ENCODE measurements at places on chromosomes 7 and 10.

- DNase-seq: no peak
Measured at GRCh38 chr7:158094046-158094445, 493.6 kb downstream of the PTPRN2 start.

GRCh38 chr10:108615576-108616320 lies 1307.6 kb downstream of the XPNPEP1 start:
- DNase-seq: no peak

GRCh38 chr7:88279323-88279722 lies 27.4 kb downstream of the STEAP4 start:
- DNase-seq: no peak

DNA sequence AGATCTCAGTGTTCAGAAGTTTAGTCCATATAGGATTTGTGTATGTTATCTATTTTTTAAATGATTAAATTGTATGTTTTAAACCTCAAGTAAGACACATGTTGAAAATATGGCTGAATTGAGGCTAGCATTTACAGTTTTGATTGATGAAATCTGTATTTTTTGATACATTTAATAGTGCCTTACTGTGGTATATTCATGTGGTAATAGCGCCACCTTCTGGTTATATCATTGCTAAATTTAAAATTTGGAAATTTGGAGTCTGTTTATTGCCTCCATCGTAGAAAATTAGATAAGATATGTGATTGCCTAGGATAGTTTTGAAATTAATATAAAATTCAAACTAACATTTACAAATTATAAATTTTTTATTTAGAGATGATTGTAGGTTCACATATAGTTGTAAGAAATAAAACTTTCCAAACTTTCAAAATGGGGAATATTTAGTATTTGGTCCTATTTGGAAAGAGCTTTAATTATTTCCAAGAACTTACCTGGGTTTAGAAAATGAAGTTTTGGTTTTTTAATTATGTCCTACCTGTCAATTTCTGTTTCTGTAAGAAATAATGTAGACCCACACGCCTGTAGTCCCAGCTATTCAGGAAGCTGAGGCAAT lies 19.1 kb upstream of the ARMS2 start:
- DNase-seq: peak; percentile 39

DNA sequence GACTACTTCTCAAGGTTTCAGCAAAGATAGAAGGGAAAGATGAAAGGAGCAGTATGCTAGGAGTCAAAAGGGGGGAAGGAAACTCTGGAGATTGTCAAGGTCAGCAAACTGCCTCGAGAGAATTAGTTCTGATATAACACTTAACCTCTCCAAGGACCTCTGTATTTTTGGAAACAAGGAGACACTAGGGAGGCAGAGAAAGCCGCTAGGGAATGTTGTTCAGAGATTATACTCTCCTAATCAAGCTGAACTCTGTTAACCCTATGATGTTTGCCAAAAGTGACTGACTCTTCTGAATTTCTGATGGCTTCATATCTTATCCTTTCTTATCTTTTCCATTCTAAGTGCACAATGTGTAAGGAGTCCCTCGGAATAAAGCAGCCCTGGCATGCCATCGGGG lies 27.1 kb downstream of the CREM start:
- DNase-seq: no peak

GRCh38 chr10:77590344-77591237 lies 47.0 kb downstream of the KCNMA1 start:
- DNase-seq: no peak

DNA sequence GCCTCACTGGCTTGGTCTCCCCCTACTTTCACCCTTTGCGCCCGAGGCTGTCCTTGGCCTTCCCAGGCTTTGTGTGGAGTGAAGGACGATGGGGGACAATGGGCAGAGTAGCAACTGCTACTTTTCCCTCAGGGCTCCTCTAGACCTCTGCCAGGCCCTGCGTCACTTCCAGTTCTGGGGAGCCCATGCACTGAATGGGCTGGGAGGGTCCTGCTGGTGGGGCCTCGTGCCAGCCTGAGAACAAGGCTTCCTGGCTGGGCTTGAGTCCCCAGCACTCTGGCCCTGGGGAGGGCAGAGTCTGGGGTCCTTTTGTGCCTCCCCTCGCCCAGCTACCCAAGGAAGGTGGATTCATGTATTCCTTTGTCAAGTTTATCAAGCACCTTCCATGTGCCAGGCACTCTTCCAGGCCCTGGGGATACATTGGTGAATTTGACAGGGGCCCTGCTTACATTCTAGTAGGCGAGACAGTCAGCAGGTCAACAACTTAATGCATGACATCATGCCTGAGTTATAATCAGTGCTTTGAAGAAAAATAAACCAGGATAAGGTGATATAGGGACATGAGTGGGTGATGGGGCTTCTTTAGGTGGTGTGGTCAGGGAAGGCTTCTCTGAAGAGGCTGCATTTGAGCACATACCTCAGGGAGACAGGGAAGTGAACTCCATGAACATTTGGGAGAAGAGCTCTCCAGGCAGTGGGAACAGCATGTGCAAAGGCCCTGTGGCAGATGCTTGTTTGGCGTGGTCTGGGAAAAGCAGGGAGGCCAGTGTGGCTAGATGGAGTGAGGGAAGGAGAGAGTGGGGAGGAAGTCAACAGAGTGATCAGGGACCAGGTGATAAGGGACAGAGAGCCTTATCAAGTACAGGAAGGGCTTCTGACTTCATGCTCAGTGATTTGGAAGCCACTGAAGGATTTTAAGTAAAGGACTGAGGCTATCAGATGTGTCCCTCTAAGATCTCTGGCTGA lies 14.1 kb downstream of the ZMIZ1 start:
- peak; percentile 92 for DNase-seq

DNA sequence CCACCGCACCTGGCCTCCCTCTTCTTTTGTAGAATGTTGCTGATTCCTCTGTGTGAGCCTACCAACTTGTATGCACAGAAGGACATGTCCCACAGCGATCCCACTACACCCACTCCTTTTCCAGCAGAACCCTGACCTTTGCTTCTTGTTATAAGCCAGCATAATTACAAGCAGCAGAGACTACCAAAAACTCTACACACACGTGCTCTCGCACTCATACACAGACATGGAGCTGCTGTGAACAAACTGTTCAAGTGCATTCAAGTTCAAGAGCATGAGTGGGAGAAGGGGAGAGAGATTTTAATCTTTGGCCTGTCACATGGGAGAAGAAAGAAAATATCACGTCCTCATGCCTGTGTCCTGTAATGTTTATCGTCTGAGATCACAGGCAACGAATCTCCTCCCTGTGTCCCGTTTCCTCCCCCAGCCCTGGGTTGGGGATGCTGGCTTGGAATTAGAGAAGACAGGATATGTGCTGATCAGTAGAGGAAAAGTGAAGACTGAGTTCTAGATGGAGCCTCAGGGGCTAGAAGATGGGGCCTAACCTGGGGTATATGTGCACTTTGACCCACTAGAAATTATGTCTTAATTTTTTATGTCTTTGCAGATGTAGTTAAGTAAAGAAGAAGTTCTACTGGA lies 79.6 kb downstream of the NHLRC2 start:
- DNase-seq: no peak

DNA sequence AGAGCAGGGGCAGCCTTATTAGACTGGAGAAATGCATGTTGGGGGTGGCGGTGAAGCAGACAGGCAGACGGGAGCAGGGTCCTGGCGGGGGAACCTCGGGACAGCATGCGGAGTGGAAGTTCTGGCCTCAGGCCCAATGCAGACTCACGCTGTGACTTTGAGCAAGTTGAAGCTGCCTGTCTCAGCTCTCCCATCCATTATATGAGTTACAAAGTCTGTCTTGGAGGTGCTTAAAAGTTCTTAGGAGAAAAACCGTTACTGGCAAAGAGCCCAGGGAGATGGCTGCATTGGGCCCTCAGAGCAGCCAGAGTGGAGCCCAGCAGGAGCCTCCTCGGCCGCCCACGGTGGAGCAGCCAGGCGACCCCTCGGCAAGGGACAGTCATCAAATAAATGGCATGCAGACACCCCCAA lies 509.5 kb downstream of the PLXNA4 start:
- DNase-seq: peak; percentile 75

- DNase-seq: no peak
Measured at GRCh38 chr10:110833941-110834628, 37.6 kb upstream of the PDCD4 start.

- DNase-seq: no peak
Measured at GRCh38 chr10:119653916-119654315, 2.7 kb downstream of the BAG3 start.

DNA sequence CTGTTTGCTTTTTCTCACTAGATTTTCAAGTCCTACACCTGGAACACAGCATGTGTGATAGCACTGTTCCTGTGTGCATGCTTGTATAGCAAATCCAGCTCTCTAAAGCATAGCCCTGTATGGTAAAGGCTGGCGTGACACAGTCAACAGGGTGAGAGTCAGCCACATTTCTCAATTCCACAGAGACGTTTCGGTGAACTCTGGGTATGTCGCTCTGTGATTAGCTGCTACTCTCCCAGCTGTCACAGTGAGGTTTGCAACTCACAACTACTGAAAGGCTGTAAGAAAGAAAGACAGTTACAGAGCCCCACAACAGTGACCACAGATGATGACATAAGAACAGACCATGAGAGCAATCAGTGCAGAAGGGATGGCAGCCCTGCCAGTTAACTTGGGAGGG lies 170.6 kb upstream of the IMMP2L start:
- no peak for DNase-seq

GRCh38 chr10:132796846-132797245 lies 10.9 kb upstream of the NKX6-2 start:
- DNase-seq: no peak

DNA sequence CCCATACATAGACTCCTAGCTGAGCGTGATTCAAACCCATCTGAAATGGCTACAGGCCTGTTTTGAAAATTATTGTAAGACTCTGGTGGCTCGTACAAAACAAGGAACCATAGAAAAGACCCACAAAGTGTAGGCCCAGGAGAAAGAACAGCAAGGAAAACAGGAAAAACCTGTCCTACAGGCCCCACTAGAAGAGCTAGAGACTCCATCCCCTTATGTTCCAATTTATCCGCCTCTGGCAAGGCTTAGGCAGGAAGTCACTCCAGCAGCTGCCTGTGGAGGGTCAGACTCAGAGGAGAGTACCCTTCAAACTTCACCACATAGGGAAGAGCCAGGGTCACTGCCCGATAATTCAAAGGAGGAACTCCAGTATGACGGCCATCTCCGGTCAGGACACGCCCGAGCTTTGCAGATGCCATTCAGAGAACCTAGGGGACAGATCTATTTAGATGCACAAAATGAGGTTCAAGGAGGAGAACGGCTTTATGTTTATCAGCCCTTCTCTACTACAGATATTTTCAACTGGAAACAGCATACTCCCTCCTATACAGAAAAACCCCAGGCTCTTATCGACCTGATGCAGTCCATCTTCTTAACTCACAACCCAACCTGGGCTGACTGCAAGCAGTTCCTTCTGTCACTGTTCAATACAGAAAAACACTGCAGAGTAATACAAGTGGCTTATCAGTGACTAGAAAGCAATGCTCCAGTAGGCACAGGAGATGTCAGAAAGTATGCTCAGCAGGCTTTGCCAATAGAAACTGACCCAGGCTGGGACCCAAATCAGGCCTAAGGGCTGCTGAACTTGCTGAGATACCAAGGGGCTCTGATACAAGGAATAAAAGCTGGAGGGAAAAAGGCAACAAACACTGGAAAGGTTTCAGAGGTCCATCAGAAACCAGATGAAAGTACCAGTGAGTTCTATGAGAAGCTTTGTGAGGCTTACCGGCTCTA lies 8.6 kb upstream of the ZNF33B start:
- DNase-seq: no peak

- peak; percentile 82 for DNase-seq
Measured at GRCh38 chr10:86779220-86780017, 23.0 kb downstream of the BMPR1A start.

DNA sequence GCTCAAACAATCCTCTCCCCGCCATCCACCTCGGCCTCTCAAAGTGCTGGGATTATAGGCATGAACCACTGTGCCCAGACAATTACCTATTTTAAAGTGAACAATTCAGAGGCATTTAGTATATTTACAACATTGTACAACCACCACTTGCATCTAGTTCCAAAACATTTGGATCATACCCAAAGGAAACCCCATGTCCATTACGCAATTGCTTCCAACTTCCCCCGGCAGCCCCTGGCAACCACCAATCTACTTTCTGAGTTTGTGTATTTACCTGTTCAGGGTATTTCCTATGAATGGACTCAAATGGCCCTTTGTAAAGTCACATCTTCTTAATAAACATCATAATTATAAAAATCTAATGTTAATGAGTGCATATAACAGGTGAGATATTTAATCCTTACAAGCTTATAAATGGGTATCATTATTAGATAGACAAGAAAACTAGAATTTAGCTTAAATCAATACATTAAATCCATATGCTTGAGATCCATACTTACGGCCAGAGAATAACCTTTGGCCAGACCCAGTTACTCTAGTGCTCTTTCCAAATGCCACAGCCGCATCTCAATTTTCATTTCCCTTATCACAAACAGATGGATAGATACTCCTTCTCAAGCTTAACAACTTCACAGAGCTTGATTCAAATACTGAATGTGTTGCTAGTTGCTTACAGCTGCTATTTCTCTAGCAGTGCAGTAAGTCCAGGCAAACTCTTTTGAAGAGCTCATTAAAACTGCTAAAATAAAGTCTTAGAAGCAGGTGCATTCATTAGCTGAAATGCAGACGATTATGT lies 133.4 kb upstream of the MKLN1 start:
- peak; percentile 23 for DNase-seq

GRCh38 chr10:24396396-24396795 lies 187.5 kb downstream of the KIAA1217 start:
- DNase-seq: no peak

DNA sequence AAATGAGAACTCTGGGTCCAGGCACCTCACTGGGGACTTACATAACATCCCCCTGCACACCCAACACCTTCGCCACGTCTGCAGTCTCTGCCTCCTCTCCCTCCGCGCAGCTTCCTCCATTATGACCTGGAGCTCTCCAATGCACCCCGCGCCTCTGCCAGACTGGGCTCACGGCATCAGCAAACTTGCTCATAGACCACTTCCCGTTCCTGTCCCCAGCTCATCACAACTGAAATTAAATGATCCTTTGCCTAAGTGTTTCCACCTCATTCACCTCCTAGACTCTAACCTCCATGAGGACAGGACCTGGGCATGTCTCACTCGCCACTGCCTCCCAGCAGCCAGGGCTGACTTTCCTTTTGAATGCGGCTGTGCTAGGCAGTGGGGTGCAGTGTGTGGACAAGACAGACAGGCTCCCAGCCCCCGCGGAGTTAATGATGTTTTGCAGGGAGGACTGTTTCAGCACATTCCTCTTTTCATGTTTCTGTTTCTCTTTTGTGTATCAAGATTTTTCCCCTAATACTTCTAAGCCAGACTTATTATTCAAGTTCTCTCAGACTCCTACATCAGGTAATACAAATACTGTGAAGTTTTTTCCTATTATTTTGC lies 18.8 kb downstream of the CHST15 start:
- DNase-seq: no peak

- no peak for DNase-seq
Measured at GRCh38 chr10:76887223-76888010, 750.2 kb downstream of the KCNMA1 start.
